IPS DF 19.7 (cell line): ENCODE measurements at places on chromosomes 3 and 15.

- DNase-seq: no peak
These were observed 23.6 kb downstream of the UBE2E1 start for GRCh38 chr3:23829242-23829934.

- DNase-seq: no peak
These were observed 5.5 kb downstream of the DIS3L start for GRCh38 chr15:66298803-66299251.

DNA sequence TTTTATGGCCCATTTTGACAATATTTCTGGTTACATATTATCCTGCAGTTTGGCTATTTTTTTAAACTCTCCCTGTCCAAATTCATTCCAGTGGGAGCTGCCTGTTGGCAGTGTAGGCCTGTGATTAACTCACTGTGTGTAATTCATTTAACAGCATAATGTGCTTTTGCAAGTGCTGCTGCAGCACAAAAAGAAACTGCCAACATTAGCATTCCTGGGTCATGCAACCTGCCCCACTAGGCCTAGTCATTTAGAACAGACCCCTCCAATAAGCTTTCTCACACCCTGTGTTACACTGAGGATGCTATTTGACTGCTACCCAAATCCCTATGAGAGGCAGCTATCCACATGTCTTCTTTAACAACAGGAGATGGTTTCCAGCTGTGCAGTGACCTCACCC lies 251.2 kb upstream of the UBE2E2 start:
- DNase-seq: no peak

- DNase-seq: no peak
These were observed 9.0 kb upstream of the SLC25A26 start for GRCh38 chr3:66211779-66212178.

DNA sequence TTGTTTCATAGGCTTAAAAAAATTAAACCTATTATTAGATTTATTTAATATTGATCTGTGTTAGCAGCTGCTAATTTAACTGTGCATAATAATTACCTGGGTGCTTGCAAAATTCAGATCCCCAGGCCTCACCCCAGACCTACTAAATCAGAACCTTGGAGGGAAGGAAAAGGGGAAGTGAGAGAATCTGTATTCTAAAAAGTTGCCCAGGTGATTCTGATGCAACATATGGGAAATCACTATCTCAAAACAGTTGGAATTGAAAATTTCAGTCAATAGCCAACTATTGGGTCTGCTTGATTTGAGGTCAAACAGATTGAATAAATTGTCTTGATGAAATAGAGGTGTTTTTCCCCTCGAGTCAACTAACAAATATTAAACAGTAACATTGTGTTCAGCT lies 538.5 kb upstream of the ADAMTS9 start:
- DNase-seq: no peak

- DNase-seq: no peak
These were observed 54.6 kb upstream of the GALNT15 start for GRCh38 chr3:16119887-16120286.

- no peak for DNase-seq
These were observed 3.5 kb downstream of the FURIN start for GRCh38 chr15:90871716-90872485.

GRCh38 chr3:39358333-39358732 lies 24.8 kb upstream of the SLC25A38 start:
- DNase-seq: no peak

DNA sequence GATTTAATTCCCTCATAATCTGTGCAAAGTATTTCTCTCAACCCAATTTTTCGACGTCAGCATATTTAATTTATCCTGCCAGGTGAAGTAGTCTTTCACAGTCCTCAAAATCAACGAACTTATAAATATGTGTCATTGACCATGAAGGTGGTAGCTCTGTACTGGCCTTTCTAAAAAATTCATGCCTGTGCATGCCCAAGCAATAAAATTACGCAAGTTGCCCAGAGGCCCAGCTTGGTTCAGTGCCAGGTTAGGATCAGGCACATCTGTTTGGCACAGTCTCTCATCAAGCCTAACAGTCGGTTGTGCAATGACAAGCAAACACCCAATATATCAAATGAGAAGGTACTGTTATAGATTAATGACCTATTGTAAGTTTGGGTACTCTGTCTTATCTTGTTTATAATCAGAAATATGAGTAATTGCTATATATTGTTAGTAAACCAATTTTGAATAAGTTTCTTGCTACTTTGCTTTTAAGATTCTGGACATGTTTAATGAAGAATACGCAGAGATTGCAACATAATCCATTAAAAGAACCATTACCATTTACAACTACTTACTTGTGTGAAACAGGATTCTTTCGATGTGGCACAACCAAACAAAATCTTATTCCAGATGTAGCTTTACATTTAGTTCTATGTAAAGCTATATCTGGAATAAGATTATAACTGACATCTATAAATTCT lies 159.0 kb upstream of the IL12A start:
- no peak for DNase-seq

DNA sequence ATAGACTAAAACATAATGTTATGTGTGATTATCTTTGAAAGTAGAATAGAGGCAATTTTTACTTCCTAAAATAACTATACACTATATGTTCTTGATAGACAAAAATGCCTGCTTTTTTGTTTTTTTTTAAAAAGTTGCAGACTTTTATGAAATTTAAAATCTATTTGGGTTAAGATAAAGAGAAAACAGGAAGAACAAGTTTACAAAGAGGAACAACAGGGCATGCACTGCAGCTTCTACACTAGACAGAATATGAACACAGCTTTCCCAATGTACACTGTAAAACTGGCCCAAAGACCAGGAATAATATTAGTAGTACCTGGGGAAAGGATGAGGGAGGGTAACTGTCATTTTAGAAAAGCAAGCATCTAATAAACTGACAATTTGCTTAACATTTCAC lies 53.7 kb downstream of the NR1I2 start:
- no peak for DNase-seq

DNA sequence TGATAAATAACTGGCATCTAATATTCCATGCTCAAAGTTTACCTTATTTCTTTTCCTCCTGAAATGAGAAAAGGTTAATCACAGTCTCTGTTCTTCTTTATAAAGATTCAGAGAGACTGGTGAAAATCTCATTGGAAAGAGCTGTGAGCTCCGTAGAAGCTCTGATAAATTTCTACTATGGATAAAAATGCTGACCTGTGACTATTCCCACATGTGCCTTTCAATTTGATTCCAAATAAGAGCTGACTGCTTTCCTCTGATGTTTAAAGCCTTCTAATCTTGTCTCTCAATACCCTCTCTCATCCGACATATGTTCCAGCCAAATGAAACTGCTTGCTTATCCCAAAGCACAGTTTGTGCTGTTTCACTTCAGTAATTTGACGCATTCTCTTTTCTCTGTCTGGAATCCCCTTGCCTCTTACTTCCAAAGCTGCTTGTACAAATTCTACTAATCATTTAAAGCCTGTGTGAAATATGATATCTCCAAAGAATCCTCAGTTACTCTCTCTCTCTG lies 130.1 kb downstream of the RTP4 start:
- no peak for DNase-seq

- DNase-seq: peak; percentile 68
These were observed 99.0 kb downstream of the TMCC1 start for GRCh38 chr3:129794311-129795185.

- DNase-seq: no peak
These were observed 15.3 kb downstream of the ERC2 start for GRCh38 chr3:56453011-56453410.

DNA sequence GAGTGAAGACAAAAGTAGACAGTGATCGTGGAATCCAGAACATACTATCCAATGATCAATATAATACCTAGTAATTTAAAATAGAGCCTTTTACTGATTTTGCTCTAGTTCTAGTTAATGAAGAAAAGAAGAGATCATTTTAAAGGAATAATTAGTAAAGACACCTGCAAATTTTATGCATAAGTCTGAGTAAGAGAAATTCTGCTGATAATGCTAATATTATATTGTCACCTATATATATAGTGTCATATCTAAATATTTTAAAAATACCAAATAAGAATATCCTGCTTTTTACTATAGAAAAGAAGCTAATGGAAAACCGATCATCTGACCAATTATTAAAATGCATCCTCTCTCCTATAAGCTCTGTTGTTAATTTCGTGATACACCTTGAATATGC lies 152.1 kb downstream of the CNTN4 start:
- DNase-seq: no peak

- no peak for DNase-seq
These were observed 30.5 kb downstream of the CLASP2 start for GRCh38 chr3:33687406-33688010.

DNA sequence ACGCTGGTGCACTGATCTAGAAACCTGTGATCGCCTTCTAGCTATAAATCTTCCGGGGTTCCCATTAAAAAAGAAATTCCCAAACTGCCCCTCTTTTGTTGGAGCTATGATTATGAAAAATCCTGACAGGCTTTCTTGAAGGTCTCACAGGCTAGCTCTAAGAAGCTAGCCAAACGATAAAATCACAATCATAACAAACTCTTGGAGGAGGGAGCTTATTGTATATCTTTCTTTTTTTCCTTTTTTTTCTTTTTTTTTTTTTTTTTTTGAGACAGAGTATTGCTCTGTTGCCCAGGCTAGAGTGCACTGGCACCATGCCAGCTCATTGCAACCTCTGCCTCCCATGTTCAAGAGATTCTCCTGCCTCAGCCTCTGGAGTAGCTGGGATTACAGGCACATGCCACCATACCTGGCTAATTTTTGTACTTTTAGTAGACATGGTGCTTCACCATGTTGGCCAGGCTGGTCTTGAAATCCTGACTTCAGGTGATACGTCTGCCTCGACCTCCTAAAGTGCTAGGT lies 72.0 kb downstream of the MYO1E start:
- no peak for DNase-seq

DNA sequence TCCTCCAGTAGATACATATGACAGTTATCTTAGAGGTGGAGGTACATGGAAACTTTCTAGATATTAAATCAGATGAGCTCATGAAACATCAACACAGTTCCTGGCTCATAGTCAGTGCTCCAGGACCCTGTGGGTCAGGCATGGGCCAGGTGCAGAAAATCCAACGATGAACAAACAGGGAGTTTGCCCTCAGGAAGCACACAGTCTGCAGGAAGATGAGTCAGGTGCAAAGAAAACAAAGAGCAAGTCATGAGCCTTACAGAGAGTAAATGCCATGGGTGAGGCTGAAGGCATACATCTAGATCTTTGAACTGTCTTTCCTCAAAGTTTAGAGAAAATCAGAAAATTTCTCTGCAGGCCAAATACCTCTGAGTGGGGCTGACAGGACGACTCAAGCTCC lies 184.2 kb upstream of the TPM1 start:
- no peak for DNase-seq

DNA sequence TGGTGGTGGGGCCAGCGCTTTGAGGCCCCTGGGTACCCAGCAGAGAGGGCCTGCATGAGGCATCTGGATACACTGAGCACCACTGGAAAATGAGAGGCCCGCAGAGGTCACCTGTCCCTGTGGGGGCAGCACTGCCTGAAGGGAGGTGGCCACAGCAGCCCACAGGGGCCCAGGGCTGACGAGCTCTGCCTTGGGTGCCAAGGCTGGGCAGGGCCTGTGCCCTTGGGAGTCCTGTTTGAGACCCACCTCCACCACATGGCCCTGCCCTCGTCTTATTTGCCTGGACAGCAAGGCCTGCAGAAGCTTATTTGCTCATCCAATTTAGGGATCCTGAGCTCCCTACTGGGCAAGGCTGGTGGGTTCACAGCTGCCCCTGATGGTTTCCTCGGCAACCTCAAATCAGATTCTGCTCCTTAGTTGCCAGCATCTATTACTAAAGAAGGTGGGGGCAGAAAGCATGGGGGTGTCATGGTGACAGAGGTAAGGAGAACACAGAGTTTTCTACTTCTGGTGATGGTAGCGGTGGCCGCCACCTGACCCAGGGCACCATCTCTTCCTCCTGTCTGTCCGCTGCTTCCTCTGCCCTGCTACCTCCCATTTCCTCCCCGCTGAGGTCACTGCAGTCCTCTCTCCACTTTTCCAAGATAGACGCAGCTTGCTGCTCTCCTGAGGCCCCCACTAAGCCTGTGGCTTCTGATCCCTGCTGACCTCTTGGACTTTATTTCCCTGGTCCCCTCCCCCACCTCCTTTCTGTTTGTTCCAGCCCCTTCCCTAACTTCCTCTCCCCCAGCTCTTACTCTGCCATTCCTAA lies 62.9 kb downstream of the HMCES start:
- DNase-seq: no peak
